H4 (cell line): ENCODE measurements at places on chromosomes 1 and 21.
A peak's percentile ranks its signal among the peaks of the same experiment; 100 is the strongest.

GRCh38 chr1:12409681-12410080, 179.9 kb downstream of the VPS13D start:
- no peak for DNase-seq

DNA sequence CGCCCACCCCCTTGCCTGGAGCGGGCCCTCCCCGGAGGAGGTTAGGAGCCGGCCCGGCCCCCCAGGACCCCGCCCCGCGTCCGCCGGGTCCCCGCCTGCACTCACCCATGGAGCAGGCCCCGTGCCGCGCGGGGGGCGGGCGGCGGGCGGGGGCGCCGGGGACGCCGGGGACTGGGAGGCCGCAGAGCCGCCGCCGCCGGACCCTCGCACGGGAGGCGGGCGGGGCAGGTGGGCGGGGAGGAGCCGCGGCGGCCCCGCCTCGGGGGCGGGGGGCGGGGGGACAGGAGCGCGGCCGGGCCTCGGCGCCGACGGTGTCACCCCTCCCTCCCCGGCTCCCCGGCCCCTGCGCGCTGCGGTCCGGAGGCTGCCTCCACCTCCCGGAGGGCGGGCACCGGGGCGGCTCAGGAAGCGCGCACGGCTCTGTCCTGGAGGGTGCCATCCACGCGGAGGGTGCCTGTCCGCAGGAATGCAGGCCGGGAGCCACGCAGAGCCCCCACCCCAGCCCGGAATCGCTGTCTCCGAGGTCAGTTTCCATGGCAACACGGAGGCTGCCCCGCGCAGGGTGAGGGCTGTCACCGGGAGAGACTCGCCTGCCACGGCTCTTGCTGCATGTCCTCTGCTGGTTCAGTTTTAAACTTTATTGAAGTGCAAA, 5.9 kb upstream of the PLEKHG5 start:
- DNase-seq = no peak

- DNase-seq = no peak
Measured at GRCh38 chr21:29534448-29534847, 235.7 kb downstream of the BACH1 start.

GRCh38 chr1:237219751-237220642, 178.0 kb downstream of the RYR2 start:
- DNase-seq = no peak

DNA sequence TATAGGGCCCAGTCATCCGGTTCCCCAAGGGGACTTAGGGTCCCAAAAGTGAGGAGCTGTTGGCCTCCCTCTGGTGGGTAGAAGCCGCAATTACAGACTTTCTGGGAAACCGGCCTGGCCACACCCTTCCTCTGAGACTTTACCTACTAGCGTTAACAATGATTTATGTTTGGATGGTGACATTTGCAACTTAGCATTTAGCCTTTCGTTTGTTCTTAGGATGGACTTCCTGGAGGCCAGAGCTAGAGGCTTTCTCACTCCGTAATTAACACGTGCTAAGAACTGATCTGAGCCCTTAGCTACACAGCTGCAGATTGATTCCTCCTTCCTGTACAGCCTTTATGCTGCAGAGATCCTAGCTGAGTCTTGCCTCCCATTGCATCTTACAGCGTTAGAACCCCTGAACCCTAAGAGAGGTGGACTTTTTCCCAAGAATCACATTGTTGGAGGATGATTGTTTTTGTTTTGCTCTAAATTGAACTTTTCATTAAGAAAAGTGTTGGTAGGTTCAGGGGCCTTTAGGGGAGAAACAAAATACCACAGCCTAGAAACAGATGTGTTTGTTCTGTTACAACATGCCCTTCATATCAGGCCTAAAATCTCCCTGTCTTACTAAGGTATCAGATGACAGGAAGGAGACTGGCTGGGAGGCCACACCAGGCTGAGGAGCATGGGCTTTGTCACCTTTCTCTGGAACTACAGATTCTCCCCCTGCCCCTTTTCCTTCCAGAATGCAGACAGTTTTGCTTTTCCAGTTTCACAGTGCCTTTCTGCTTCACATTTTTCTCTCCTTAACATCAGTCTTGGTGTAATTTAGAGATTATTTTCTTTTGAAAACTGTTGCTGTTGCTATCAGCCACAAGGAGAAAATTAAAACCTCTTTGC, 1.9 kb downstream of the S100A11 start:
- DNase-seq = peak; percentile 83

- no peak for DNase-seq
Measured at GRCh38 chr1:232579958-232580941, 49.7 kb downstream of the SIPA1L2 start.

GRCh38 chr21:15729346-15729673, 472 bp upstream of the USP25 start:
- DNase-seq = no peak

- no peak for DNase-seq
Measured at GRCh38 chr1:19071674-19072281, 115.3 kb upstream of the IFFO2 start.
